ENCODE measurements at places on chromosomes 2 and 18.

DNA sequence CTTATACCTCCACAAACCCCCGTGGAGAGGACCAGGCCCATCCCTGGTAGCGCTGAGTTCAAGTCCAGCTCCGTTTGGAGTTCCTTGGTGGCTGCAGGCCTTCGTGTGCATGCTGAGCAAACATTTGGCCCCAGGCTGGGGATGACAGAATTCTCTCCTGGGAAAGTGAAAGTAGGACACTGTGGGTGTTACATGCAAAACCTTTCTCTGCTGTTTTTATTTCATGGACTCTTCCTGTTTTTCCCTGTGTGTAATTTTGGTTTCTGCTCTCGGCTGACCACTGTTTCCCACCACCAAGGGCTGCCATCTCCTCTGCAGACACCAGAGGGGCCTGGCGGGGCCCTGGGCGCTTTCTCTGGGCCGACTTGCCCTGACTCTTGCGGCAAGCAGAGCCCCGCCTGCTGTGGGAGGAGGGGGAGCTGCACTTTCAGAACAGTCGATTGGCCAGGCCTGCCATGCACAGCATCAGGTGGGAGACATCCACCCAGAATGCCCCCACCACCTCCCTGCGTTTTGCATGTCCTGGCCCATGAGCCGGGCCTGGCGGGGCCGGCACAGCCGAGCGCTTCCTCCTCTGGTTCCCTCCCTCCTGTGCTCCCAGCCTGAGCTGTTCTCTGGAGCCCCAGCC, 102.4 kb downstream of the CABLES1 start:
- peak; percentile 39 for DNase-seq

DNA sequence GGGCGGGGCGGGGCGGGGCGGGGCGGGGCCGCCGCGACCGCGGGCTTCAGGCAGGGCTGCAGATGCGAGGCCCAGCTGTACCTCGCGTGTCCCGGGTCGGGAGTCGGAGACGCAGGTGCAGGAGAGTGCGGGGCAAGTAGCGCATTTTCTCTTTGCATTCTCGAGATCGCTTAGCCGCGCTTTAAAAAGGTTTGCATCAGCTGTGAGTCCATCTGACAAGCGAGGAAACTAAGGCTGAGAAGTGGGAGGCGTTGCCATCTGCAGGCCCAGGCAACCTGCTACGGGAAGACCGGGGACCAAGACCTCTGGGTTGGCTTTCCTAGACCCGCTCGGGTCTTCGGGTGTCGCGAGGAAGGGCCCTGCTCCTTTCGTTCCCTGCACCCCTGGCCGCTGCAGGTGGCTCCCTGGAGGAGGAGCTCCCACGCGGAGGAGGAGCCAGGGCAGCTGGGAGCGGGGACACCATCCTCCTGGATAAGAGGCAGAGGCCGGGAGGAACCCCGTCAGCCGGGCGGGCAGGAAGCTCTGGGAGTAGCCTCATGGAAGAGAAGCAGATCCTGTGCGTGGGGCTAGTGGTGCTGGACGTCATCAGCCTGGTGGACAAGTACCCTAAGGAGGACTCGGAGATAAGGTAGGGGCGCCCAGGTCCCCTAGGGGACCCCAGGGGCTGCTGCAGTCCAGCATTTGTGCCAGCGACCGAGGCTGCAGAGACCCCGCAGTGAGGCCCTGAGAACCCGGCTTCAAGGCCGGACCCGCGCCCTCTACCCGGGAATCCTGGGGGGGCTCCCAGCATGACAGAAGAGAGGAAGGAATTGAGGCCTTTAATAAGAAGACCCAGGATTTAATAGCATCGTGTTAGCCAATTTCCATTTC, at the start of gene KHK:
Gene KHK (plus strand): TSS at position 49 of the 870 bp plus-strand sequence. CDS start 488 bp downstream, at position 537.
- no peak for DNase-seq

DNA sequence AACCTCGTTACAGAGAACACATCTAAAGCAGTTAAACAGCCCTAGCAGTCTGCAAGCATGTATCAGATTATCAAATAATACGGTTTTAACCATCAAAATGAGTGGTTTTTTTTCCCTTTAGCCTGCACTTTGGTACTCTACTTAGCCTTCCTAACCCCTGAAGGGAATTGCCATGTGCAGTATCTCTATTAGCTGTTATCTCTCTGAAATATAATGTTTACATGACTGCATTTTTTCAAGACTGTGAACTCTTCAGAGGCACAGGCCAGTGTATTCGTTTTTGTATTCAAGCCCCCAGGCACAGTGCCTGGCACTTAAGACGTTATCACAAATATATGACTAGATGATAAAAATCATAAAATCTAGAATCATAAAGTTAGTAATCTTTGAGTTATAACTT, 509.5 kb downstream of the PARD3B start:
- DNase-seq = no peak

DNA sequence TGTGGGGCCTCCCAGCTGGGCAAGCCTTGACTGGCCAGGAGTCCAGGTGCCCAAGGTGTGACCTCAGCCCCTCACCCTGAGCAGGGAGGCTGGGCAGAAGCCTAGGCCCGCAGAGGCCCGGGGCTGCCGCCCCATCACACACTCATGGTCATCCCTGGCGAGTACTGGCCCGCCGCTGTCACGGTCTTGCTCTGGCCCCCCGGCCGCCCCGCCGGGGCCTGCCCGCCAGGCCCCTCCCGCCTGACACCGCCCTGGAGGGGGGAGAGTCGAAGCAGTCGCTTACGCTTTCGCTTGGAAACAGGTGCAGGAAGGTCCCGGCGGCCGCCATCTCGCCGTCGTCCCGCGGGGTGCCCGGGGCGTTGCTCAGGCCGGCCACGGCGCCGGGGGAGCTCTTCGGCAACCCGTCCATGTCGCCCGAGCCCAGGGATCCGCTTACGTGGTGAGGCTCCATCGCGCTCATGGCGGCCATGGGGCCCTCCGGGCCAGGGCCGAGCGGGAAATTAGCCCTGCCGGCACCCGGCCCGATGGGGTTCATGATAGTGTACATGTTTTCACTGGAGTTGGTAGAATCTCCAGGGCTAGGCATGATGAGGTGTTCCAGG, 26.6 kb upstream of the ANKRD62 start:
- no peak for DNase-seq

DNA sequence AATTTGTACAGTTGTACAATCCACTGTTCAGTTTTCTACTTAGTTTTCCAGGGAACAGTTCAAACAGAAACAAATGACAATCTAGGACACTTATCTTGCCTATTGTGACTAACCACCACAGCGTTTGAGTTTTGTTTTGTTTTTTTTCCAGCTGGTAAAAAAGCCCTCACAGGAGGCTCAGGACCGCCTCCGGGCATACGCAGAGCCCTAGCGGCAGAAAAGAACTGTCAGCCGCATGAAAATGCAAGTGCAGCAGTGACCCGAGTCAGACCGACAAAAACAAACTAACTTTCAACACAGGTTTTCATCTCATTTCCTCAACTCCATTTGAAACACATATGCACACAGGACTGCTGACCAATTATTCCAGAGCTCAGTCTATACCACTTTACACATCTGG, 68.6 kb downstream of the STEAP3 start:
- no peak for DNase-seq

DNA sequence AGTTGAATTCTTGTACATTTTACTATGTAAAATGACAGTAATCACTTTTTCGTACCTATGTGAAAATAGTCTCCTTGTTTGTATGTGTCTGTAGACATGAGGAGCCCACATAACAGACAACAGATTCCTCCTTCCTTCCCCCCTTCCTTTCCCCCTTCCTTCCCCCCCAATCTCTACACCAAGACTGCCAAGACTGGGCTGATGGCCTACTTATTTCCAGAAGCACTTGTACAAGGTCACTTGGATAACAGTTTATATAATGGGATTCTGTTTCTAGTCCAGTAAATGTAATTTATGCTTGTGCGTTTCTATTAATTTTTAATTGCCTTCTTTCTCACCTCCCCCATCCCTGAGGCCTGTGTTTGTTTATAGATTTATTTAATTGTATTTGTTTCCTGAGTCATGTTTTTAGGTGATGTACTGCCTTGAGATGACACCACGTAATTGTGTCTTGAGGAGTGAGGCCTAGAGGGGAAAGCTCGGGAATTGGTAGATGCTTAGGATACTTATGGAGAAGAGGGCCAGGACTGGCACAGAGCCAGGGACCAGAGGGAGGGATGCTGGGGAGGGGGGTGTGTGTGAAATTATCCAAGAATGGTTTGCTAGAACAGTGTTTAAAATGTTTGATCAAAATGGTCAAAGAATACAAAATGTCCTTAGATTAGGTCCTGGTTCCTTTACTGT, 12.3 kb downstream of the B3GNT2 start:
- no peak for DNase-seq

GRCh38 chr2:147679955-147680531, 164.8 kb upstream of the ACVR2A start:
- DNase-seq = no peak

DNA sequence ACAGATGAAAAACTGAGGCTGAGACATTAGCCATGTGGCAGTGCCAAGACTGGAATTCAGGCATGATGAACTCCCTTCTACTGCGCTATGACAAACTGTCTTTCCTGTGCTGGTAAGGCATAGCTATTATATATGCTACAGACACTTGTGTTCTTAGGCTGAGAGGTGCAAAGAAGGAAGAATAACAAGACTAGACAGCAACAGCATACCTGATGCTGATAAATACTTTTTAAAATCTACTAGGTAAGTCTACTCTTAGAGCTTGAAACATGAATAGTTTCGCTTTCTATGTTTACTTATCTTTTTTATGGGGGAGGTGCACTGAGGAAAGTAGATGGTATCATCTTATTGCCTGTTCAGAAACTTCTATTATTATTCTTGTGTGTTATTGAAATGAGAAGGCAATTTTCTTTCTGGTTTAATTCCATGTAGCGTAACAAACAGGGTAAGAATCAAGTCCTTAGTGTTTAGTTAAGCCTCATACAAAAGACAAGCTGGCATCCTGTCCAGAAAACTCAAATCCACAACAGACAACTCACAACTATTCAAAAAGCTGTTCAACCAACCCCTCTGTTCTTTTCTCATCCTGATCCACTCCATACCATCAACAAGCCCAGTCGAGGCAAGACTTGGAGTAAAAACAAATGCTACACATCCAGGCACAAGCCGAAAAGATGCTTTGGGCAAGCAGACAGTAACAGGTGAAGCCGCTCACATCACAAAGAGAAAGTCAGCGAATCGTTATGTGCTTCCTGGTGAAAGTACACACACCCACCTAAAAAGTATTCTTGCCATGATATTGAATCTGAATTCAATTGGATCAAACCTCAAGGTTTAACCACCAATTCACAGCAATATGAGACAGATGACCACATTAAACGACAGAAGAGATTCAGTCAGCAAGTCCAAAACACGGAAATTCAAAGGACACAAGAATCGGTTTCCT, 1.5 kb downstream of the TTC32 start:
- DNase-seq = no peak

- no peak for DNase-seq
Measured at GRCh38 chr2:84450288-84451227, 8.5 kb downstream of the SUCLG1 start.

DNA sequence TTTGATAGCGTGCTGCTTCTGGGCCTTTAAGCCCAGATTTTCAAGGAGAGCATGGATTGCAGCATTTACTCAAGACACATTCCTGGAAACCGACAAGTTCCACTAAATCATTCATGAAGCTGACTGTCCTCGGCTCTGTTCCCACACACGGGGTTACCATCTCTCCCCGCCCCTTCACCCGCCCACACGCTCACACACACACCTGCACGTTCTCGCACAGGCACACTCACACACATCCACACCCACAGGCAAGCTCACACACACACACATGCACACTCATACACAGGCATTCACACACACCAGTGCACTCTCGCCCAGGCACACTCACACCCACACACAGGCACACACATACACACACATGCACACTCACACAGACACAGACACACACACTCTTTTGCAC, 150.0 kb upstream of the AGAP1 start:
- peak; percentile 10 for DNase-seq

- DNase-seq = no peak
Measured at GRCh38 chr2:207802650-207803049, 32.9 kb upstream of the FZD5 start.

GRCh38 chr2:210269148-210269547, 43.9 kb upstream of the ACADL start:
- DNase-seq = no peak

GRCh38 chr2:43707255-43708015, 31.2 kb upstream of the C1GALT1C1L start:
- DNase-seq = peak; percentile 51

DNA sequence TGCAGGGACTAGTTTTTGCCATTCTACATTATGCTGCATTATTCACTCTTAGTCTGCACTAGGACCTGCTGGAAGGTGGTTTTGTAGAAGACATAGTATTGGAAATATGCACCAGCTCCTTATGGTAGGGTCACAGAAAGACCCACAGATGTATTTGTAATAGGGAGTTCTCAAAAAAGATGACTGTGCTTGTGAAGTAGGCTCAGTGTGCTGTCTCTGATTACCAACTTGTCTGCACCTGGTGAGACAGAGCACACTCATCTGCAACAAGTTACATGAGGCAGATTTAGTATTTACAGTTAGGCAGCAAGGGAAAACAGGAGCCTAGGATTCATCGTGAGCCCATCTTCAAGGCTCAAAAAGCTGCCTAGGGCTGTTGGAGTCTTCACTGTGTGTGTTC, 29.4 kb downstream of the RHBDD1 start:
- no peak for DNase-seq

DNA sequence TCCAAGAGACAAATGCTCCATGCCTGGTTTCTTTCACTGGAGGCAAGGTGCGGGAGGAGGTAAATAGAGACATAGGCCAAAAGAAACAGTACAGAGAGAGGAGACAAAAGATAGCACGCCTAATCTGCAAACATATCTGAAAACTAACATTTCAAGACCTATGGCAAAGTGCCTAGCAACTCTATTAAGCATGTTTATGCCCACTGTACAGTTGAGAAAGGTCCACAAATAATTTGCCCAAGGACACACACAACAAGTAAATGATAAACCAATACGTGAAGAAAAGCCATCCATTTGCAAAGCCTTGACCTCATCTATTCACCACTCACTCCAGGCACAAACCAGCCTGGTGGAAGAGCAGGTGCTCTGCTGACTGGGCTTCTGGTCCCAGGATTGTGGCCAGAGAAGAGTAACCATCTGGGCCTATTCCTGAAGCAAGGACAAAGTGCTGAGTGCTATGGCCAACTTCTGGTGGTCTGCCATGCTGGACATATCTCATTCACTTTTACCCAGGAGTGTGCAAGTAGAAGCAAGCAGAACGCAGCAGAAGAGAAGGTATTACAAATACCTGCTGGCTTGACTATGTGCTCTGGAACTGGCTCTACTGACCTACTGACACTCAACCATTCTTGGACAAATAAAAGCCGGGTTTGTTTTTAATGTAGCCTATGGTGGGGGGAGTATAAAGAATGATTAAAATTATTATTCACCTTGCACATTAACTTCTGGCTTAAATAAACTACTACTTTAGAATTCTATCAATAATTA, 25.3 kb downstream of the TMEM131 start:
- no peak for DNase-seq

DNA sequence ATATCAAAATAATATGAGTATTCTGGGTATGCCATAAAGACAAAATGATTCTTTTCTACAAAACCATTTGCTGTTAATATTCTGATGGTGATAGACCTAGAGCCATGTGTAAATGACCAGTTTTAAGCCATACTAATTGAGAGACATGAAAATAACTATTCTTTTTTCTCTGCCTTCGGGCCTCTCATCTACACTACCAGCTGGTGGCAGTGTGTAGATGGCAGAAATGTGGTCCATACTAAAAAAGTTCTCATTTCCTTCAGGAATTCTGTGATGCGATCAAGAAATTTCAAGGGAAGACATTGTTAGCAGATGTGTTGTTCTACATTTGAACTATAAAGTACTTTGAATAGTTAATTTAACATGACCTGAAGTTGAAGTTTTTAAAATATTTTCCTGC, 485.2 kb downstream of the TRIB2 start:
- peak; percentile 1 for DNase-seq

GRCh38 chr2:97741251-97741650, 27.9 kb downstream of the ZAP70 start:
- DNase-seq = no peak

GRCh38 chr2:16014802-16015201, 74.5 kb downstream of the MYCN start:
- no peak for DNase-seq
